ENCODE measurements at places on chromosomes 11 and 22. TPM values are rescaled to one million over a fixed set of nuclear protein-coding genes. Genes with fewer than 3 reads are reported as not detected.
A peak's percentile ranks its signal among the peaks of the same experiment; 100 is the strongest.

DNA sequence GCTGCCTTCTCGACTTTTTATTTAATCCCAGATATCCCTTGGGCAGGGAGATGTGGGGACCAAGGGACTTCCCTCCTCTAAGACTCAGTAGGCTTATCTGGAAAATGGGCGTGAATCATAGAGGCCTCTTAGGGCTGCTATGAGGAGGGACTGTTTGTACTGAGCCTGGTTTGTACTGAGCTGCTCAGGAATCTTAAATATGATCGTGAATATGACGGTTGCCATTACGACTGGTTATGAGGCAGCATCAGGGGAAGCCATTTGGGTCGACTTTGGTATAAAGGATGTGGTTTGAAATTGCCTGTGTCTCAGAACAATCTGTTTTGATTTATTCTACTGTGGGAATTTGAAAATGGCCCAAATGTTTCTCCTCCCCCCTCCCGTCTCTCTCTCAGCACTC, 20.6 kb downstream of the TSPAN18 start:
- no peaks in the 10 kb centered on the region for H3K4me1 ChIP-seq
- no peaks in the 10 kb centered on the region for H3K36me3 ChIP-seq
- H3K4me3 ChIP-seq = no peak overlapping the region
- H3K27ac ChIP-seq = no peak overlapping the region
- DNase-seq = no peak

The LIF gene
- 3.0 TPM for polyA plus RNA-seq

GRCh38 chr11:62732830-62733229, 4.5 kb downstream of the TTC9C start:
- no peak for DNase-seq
- peaks cover 2% of the 10 kb centered on the region for H3K4me1 ChIP-seq
- H3K4me3 ChIP-seq = no peak overlapping the region
- no peak overlapping the region for H3K27ac ChIP-seq

GRCh38 chr11:88629496-88629895, 292.0 kb upstream of the CTSC start:
- H3K4me3 ChIP-seq = no peak overlapping the region
- H3K27ac ChIP-seq = no peak overlapping the region
- no peaks in the 10 kb centered on the region for H3K4me1 ChIP-seq
- no peaks in the 10 kb centered on the region for H3K36me3 ChIP-seq

The NPAS4 gene
- polyA plus RNA-seq = 0.15 TPM

The ELP4 gene
- 6.5 TPM for polyA plus RNA-seq

GRCh38 chr11:72173291-72173690, 18.6 kb upstream of the FOLR1 start:
- H3K27me3 ChIP-seq = no peaks in the 10 kb centered on the region
- no peak overlapping the region for H3K4me3 ChIP-seq
- no peaks in the 10 kb centered on the region for H3K36me3 ChIP-seq
- DNase-seq = no peak
- H3K27ac ChIP-seq = no peak overlapping the region
- H3K4me1 ChIP-seq = peaks cover 49% of the 10 kb centered on the region

GRCh38 chr22:48396091-48396784, 1431.4 kb downstream of the BRD1 start:
- H3K27ac ChIP-seq = no peak overlapping the region
- no peak for DNase-seq
- no peaks in the 10 kb centered on the region for H3K27me3 ChIP-seq

GRCh38 chr11:71474141-71474770, 21.3 kb downstream of the NADSYN1 start:
- DNase-seq = no peak
- H3K27me3 ChIP-seq = no peaks in the 10 kb centered on the region
- H3K4me1 ChIP-seq = no peaks in the 10 kb centered on the region
- H3K4me3 ChIP-seq = no peak overlapping the region

DNA sequence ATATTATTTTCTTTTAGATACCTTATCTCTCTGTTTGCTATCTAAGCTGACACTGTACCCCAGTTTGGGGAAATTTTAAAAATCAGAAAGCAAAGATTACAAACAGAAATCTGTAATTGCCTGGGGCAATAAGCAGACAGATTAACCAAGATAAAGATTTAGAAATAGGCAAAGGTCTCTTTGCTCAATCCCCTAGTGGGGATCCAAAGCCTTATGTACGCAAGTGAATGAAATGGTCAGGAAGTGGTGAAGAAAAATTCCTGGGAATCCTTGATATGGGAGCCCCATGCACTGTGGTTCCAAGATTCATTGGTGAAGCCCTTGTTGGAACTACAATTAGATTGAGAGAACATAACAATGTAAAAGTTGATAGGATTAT, 139.5 kb upstream of the GUCY1A2 start:
- H3K27ac ChIP-seq = no peak overlapping the region
- DNase-seq = peak; percentile 21
- no peak overlapping the region for H3K4me3 ChIP-seq
- no peaks in the 10 kb centered on the region for H3K27me3 ChIP-seq

The ANO9 gene
- polyA plus RNA-seq = 363 TPM

- no peaks in the 10 kb centered on the region for H3K27me3 ChIP-seq
- H3K4me1 ChIP-seq = peaks cover 59% of the 10 kb centered on the region
- peak overlapping the region; percentile 30 for H3K4me3 ChIP-seq
- peaks cover 9% of the 10 kb centered on the region for H3K36me3 ChIP-seq
These were observed 1.3 kb downstream of the EHBP1L1 start for GRCh38 chr11:65576867-65577755.

GRCh38 chr11:8038393-8038792, 42.6 kb upstream of the TUB start:
- no peak for DNase-seq
- no peak overlapping the region for H3K4me3 ChIP-seq
- H3K27ac ChIP-seq = no peak overlapping the region
- no peaks in the 10 kb centered on the region for H3K36me3 ChIP-seq
- peaks cover 5% of the 10 kb centered on the region for H3K4me1 ChIP-seq

- no peaks in the 10 kb centered on the region for H3K36me3 ChIP-seq
- H3K4me3 ChIP-seq = no peak overlapping the region
- H3K27me3 ChIP-seq = no peaks in the 10 kb centered on the region
These were observed 745.0 kb downstream of the NTM start for GRCh38 chr11:132115454-132115853.

DNA sequence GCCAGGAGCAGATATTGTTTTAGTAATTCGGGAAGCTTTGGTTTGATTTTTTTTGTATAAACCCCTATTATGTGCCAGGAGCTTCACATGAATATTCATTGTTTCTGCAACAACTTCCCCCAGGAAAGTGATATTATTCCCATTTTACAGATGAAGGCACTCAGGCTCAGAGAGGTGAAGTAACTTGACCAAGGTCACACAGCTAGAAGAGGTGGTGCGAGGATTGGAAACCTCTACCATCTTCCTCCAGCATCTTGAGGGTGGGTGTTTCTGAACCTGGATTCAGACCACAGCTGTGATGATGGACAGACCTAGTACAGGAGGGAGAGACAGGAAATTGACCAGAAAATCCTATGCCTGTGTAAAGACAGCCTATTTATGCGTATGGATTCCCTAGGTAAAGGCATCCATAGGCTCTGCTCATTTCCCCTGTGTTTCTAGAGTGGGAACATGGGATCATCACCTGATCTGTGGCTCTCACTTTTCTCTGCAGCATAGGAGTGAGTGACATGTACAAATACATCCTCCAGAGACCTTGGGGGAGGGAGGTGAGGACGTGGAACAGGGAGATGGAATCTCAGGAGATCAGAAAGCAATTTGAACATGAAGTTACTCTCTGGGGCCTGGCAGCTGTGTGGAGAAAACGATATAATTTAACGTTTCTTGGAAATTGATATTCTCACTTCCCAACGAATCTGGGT, 81.4 kb downstream of the TSPAN18 start:
- H3K36me3 ChIP-seq = no peaks in the 10 kb centered on the region
- DNase-seq = no peak
- no peak overlapping the region for H3K27ac ChIP-seq
- peaks cover 10% of the 10 kb centered on the region for H3K4me1 ChIP-seq
- no peaks in the 10 kb centered on the region for H3K27me3 ChIP-seq

DNA sequence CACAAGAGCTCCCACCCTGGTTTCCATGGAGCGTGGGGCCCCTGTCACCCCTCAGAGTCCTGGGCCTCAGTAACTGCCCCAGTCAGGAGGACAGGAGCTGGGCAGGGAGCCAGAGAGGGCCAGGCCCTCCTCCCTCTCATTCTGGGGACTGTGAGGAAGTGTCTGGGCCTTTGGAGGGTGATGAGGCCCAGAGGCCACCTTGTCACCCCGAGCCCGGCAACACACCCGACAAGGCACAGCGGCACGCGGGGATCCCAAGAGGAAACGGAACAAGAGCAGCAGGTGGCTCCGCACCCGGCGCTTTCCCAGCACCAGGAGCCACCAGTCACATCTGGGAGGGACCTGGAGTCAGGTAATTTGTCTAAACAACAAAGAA, 72.1 kb downstream of the CELSR1 start:
- H3K27me3 ChIP-seq = no peaks in the 10 kb centered on the region
- peak; percentile 31 for DNase-seq
- no peak overlapping the region for H3K4me3 ChIP-seq
- H3K36me3 ChIP-seq = no peaks in the 10 kb centered on the region
- no peak overlapping the region for H3K27ac ChIP-seq
- H3K4me1 ChIP-seq = peaks cover 7% of the 10 kb centered on the region

The TMEM191C gene
- 2.0 TPM for polyA plus RNA-seq

DNA sequence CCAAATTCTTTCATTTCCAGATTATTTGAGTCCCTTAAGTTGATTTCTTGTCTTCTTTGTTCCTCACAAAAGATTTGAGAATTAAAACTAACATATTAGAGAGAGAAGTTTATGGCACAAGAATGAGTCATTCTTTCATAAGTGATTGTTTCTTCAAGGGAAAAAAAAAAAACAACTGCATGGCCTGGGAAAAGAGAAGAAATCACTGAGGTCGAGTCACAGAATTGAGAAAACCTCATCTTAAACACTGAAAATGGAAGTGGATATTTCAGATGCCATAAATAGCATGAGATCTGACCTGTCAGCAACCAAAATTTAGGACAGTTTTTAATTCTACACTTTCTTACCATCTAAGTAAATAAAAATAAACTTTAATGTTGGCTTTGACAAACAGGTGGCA, 87.2 kb downstream of the CWF19L2 start:
- no peak for DNase-seq
- no peaks in the 10 kb centered on the region for H3K36me3 ChIP-seq
- no peak overlapping the region for H3K4me3 ChIP-seq
- no peak overlapping the region for H3K27ac ChIP-seq
- H3K4me1 ChIP-seq = no peaks in the 10 kb centered on the region

Measured in small intestine (tissue), 16 donors.